ENCODE measurements at places on chromosomes 4 and X.
A peak's percentile ranks its signal among the peaks of the same experiment; 100 is the strongest.

DNA sequence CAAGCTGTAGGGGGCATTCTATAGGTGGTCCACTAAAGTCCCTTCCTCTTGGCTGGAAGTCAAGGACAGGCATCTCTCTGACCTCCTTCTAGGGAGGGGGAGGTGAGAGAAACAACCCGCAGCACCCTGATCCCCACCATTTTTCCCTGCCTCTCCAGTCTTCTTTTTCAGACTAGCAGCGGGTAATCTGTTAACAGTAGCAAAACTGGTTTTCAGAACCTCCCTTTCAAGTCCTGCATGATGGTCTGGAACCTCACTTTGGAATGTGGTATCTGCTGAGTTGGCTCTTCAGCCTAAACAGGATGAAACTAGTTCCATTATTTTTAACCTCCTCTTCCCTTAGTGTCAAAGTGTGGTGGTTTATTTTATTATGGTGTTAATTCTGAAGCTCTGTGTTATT lies 196.0 kb downstream of the NWD2 start:
- DNase-seq: no peak

DNA sequence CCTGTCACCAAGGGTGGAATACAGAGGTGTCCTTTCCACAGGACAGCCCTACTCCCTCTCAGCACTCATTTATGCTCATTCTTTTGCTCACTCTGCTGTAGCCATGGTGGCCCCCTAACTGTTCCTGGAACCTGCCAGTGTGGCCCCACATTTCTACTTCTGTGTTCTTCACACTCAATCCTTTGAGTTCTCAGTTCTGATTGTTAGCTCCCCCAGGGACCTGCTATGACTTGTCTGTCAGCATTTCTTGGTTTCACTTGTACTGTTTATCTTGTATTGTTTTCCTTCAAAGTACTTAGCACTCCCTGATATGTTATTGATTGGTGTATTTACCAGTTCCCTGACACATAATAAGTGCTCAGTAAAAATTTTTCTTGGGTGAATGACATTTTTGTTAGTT lies 14.9 kb downstream of the VBP1 start:
- no peak for DNase-seq

DNA sequence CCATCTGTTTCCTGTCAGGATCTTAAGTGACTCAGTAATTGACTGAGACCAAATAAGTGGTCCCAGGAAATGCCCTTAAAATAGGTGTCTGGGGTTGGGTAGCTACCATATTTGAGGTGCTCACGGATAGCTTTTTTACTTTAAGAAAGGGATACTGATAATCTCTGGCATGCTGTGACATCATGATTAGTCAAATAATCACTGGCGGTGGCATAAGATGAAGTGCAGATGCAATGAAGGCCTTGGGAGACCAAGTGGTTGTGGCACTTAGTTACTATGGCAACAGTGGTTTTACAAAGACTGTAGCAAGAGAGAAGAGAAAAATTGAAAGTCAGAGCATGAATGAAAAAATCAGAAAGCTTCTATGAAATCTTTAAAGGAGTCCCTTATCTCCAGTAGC lies 114.5 kb upstream of the SLIT2 start:
- no peak for DNase-seq

GRCh38 chrX:21586001-21586400 lies 72.1 kb downstream of the KLHL34 start:
- no peak for DNase-seq

GRCh38 chr4:128454881-128455280 lies 167.3 kb upstream of the PGRMC2 start:
- DNase-seq: no peak

DNA sequence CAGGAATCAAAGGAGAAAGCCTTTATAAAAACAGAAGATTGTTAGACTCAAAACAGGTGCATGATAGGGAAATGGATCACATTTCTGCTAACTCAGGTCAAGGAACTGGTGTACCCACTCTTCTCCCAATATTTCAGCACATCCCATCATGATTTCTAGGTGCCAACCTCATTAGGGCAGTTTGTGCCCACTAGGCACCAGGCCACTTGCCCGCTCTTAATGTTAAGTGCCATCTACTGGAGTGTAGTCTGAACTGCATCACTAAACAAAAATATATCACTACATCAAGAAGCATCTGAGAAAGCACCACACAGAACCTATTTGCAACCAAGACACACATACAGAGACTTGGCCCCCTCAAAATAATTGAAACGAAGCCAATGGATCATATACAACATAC lies 140.4 kb upstream of the GRID2 start:
- no peak for DNase-seq

GRCh38 chr4:67935888-67936287 lies 27.4 kb downstream of the TMPRSS11A start:
- no peak for DNase-seq

- DNase-seq: peak; percentile 72
Observed at GRCh38 chrX:149871940-149872339, 9.0 kb upstream of the MAGEA8 start.

- DNase-seq: no peak
Observed at GRCh38 chrX:95484781-95485180, 1199.9 kb upstream of the DIAPH2 start.

- DNase-seq: no peak
Observed at GRCh38 chr4:14607578-14607977, 394.7 kb upstream of the CPEB2 start.

- peak; percentile 34 for DNase-seq
Observed at GRCh38 chrX:18354369-18355223, at the start of gene SCML2. Gene SCML2, minus strand, starts transcription at chrX:18354688. Its CDS starts 20,617 bp downstream, at chrX:18334071.

- no peak for DNase-seq
Observed at GRCh38 chr4:108885211-108885610, 122.4 kb upstream of the ETNPPL start.

GRCh38 chrX:77899081-77899828 lies at the start of gene COX7B:
Gene COX7B, plus strand, starts transcription at chrX:77899468. Its CDS starts 86 bp downstream, at chrX:77899554.
- DNase-seq: peak; percentile 51

DNA sequence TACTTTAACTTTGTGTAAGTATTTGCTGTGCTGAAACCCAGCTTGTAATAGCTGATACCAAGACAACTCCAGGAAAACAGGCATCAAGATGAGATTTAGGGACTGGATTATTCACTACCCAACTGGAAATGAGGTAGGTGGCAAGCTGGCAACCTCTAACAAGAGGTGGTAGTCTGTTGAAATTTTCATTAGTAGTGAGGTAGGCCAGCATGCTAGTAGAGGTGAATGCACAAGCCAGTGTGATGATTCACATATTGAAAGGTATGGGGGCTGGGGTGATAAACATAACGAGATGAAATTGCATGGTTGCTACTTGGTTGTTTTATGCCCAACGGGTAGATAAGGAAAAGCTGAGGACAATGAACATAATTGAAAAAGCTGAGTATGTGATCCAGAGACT lies 8.5 kb upstream of the TMPRSS11D start:
- no peak for DNase-seq

DNA sequence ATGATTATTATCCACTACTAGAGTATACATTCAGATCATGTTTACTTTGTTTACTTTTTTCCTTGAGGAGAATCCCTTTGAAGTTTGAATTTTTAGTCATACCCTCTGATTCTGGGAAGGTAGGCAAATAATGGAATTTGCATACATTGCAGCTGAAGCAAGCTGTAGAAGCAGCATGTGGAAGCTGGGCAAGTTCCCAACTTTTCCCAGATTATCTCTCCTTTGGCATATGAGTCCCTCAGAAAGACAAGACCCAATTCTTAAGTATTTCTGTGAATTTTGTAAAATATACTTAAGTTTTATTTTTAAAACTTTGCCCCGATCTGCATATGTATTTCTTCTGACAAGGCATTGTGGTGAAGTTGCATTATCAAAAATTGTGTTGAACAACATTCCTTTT lies 94.9 kb downstream of the CNKSR2 start:
- DNase-seq: no peak

- no peak for DNase-seq
Observed at GRCh38 chr4:126627255-126627654, 1005.5 kb upstream of the INTU start.

DNA sequence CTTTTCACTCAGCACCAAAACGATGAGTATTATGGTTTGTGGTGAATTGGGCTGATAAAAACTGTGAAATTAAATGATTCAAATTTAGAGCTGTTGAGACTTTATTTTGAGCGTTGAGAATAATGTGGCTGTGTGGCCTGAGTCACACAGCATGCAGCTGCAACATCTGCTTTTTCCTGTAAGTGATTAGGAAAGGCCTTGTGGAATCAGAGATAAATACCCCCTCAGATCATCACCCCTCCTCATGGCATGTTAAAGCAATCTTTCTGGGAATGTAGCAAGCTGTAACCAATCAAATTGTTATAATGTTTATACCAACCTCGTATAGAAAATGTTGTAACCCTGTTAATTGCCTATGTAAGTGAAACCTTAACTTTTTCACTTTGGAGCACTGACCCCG lies 90.0 kb upstream of the GRPR start:
- no peak for DNase-seq

- no peak for DNase-seq
Observed at GRCh38 chr4:52263607-52264006, 212.5 kb downstream of the SPATA18 start.

GRCh38 chr4:119942806-119943205 lies 123.8 kb downstream of the MAD2L1 start:
- DNase-seq: no peak

- no peak for DNase-seq
Observed at GRCh38 chr4:141455651-141456050, 180.7 kb upstream of the IL15 start.

- DNase-seq: peak; percentile 47
Observed at GRCh38 chrX:130171446-130172126, at the start of gene RAB33A. Gene RAB33A, plus strand, starts transcription at chrX:130171962. Its CDS starts 101 bp downstream, at chrX:130172063.

- no peak for DNase-seq
Observed at GRCh38 chr4:158376106-158376840, 145.4 kb upstream of the RXFP1 start.

DNA sequence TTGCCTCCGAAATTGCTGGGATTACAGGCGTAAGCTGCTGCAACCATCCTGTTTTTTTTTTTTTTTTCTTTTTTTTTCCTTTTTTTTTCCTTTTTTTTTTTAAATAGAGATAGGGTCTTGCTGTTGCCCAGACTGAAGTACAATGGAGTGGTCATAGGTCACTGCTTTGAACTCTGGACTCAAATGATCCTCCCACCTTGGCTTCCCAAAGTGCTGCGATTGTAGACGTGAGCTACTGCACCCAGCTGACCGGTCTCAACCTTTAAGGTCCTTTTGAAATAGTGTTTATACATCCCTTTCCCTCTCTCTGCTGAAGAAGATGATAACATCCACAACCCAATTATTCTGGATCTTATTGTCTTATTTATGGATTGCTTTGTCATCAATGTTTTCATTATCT lies 548.7 kb downstream of the GBA3 start:
- no peak for DNase-seq

DNA sequence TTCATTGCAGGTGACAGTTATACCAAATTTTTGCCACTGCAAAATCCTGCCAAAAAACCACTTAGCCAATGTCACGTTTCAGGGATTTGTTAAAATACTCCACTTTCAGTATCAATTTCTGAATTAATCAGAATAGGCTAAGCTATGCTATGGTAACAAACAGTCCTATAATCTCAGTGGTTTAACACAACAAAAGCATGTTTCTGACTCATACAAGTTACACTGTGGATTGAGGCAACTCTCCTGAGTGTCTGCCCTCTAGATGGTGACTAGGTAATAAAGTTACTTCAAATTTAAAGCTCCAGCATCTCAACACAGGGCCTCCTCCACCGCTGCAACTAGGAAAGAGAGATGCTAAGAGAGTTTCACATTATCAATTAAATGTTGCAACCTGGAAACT lies 23.0 kb upstream of the RADX start:
- no peak for DNase-seq

DNA sequence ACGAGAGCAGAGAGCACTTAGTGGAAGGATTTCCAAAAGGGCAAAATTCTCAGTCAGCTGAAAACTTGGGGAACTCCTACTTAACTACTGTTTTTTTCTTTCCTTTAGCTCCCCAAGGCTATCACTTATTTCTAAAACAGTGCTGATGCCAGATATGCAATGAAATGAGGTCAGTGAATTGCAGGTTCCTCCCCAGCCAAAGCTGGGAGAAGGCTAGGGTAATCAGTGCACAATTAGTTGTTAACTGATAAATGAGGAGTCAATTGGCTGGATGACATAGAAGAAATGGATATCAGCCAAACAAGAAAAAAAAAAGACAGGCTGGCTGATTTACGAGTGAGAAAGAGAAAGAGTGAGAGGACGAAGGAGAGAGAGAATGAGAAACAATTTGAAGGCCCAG lies 195.6 kb downstream of the GPC3 start:
- DNase-seq: no peak

GRCh38 chr4:2768921-2769336 lies 12.8 kb upstream of the TNIP2 start:
- no peak for DNase-seq

DNA sequence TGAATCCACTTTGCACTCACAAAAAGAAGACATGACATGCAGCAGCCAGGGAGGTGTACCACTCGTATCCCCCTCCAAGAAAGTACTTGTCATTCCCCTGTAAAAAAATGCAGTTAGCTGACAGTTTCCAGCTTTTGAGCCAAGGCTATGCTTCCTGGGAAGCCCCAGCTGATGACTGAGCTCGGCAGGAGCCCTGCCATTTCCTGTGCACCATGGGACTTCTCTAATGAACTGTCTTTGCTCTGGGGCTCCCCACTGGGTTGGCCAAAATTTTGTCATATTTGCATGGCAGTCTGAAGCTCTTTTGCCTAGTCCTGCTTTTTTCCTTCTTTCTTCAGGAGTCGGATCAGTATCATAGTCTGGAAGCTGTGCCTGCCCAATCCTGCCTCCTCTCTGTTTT lies 104.5 kb upstream of the MAOA start:
- DNase-seq: no peak

- DNase-seq: no peak
Observed at GRCh38 chr4:180950377-180950776, 1292.8 kb upstream of the TENM3 start.

Data from activated CD8-positive, alpha-beta memory T cell treated with anti-CD3 and anti-CD28 coated beads, Interleukin-2, amount 50 U/mL, for 4 hours (primary cell).